ENCODE measurements at places on chromosomes 2 and 18.
A peak's percentile ranks its signal among the peaks of the same experiment; 100 is the strongest.

DNA sequence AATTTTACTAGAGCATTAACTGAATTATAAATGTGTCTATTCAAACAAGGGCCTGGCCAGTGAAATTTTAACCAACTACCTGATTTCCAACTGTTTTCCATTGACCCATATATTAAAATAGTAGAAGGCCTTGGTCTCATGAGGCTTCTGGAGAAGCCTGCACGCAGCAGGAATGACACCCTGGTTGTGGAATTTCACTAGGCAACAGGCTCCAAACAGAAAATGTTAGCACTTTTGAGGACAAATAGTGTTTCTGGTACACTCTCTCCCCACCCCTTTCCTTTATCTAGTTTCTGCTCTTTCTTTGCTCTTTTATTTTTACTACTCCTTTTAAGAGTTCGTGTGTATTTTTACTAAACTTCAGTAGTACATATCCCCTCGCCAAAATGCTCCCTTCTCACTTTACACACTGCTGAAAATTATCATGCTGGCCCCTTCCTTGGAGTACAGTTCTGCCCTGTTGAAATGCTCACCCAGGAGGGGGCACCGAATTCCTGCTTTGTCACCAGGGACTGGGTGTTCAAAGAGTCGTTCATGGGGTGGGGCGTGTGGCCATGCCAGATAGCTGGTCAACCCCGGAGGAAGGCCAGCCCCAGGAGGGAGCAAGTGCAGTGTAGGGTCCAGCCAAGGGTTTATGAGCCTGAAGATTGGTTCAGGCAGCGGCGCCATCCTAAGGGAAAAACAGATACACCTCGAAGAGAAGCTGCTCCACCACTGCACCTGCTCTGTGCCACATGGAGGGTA, 22.1 kb upstream of the COL6A3 start:
- no peak for DNase-seq

DNA sequence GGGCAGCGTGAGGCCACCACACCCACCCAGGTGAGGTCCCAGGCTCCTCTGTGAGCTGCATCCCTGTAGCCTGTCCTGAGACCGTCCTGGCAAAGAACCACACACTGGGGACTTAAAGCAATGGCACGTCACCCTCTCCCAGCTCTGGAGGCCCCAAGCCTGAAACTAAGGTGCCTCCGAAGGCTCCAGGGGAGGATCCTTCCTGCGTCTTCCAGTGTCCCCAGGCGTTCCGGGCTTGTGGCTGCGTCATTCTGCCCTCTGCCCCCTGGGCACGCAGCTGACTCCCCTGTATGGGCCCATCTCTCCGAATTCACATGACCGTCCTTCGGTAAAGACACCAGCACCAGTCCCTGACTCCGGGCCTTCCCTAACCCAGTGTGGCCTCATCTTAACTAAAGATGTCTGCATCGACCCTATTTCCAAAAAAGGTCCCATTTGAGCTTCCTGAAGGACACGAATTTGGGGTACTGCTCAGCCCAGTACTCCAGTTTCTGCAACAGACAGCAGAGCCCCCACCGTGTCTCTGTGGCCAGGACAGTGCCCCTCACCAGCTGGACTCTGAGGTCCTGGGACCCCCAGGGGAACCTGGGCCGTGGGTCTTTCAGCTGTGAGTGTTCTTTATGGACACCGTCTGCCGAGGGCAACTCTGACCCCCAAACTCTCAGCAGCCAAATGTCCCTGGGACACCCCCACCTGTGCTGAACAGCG, 75.2 kb upstream of the CTDP1 start:
- no peak for DNase-seq

- DNase-seq: peak; percentile 30
These were observed at the start of gene KLHL41 for GRCh38 chr2:169509298-169509885. TSS of gene KLHL41 (plus strand) at chr2:169509702. CDS start at chr2:169509779, 77 bp downstream.

GRCh38 chr2:112032689-112033465, 22.2 kb upstream of the TMEM87B start:
- peak; percentile 69 for DNase-seq

DNA sequence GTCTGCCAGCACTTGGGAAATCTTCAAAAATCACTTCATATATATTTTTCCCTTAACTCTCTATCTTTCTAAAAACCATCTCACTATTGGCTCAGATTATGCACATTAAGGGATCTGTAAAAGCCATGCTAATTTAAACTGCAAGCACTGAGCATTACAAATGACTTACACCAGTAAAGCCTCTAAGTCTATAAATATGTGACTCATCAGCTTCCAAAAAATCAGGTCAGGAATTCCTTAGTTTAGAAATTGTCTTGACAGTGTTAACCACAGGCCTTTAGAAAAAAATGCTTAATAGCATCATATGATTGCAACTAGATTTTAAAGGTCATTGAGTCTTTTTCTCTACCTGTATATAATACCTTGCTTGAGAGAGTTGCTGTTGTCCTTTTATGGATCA, 1113.6 kb upstream of the PIK3C3 start:
- DNase-seq: peak; percentile 15
